ENCODE measurements at places on chromosomes 1 and 21.

GRCh38 chr1:223492044-223492443 is 98.8 kb downstream of the CCDC185 start:
- DNase-seq: no peak

- DNase-seq: no peak
Observed at GRCh38 chr21:42690586-42690985, 37.2 kb downstream of the PDE9A start.

- DNase-seq: no peak
Observed at GRCh38 chr1:15188130-15188524, 34.6 kb downstream of the TMEM51 start.

DNA sequence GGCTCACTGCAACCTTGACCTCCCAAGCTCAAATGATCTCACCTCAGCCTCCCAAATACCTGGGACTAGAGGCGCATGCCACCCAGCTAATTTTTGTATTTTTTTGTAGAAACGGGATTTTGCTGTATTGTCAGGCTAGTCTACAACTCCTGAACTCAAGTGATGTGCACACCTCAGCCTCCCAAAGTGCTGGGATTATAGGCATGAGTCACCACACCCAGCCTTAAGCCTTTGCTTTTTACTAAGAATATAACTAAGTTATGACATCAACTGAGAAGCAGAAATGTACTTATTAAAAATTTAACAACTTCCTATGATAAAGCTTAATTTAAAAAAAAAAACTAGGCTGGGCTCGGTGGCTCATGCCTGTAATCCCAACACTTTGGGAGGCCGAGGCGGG is 8.9 kb upstream of the LSS start:
- DNase-seq: no peak

DNA sequence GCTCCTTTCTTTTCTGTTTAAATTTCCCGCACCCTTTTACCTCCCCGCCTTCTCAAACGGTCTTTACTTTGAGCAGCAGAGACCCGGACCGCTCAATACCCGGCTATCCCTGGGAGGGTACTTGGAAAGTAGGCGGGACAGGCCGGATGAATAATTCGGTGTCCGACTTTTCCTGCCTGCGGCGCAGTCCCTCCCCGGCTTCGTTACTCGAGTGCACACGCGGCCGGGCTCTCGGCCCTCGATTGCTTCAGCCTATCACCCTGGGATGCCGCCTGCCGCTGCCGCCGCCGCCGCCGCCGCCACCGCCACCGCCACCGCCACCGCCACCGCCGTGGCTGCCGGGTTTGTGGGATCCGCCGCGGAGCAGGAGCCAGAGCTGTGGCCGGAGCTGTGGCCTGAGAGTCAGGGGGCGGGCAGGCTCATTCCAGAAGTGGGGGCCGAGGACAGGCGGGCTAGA is 382 bp upstream of the RASAL2 start:
- DNase-seq: peak; percentile 95

- DNase-seq: no peak
Observed at GRCh38 chr1:51071291-51072042, 30.6 kb upstream of the C1orf185 start.

- no peak for DNase-seq
Observed at GRCh38 chr1:94654031-94654430, 112.5 kb upstream of the F3 start.

DNA sequence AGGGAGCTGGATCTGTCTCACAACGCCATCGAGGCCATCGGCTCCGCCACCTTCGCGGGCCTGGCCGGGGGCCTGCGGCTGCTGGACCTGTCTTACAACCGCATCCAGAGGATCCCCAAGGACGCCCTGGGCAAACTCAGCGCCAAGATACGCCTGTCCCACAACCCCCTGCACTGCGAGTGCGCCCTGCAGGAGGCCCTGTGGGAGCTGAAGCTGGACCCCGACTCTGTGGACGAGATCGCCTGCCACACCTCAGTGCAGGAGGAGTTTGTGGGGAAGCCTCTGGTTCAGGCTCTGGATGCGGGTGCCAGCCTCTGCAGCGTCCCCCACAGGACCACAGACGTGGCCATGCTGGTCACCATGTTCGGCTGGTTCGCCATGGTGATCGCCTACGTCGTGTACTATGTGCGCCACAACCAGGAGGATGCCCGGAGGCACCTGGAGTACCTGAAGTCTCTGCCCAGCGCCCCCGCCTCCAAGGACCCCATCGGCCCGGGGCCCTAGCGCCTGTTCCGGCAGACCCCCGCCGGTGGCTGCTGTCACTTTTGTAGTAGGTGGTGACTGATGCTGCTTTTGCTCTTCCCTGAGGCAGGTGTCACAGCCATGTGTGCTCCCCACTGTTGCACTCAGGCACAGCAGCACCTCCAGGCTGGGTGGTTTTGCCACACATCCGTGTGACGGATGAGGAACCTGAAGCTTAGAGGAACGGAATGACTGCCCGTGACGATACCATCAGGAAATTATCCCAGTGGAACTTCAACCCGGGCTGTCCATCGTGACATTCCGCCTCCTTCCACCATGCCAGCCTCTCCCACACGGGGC is 1.8 kb downstream of the LRRC3 start:
- DNase-seq: no peak

DNA sequence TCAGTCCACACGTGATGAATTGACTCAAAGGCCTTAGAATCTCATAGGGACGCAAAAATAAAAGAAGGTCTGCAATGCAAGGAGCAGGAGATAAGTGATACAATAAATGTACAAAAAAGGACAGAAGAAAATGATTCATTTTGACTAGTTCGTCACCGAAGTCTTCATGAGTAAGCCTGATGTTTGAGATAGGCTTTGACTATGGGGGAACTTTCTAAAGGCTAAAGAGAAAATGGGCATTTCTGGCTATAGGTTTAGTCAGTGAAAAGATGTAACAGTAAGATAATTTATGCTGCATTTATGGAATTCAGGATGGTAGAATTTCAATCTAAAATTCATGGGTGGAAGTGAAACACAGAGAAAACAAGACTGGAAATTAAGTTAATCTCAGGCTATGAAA is 163.0 kb downstream of the ADGRL4 start:
- no peak for DNase-seq

DNA sequence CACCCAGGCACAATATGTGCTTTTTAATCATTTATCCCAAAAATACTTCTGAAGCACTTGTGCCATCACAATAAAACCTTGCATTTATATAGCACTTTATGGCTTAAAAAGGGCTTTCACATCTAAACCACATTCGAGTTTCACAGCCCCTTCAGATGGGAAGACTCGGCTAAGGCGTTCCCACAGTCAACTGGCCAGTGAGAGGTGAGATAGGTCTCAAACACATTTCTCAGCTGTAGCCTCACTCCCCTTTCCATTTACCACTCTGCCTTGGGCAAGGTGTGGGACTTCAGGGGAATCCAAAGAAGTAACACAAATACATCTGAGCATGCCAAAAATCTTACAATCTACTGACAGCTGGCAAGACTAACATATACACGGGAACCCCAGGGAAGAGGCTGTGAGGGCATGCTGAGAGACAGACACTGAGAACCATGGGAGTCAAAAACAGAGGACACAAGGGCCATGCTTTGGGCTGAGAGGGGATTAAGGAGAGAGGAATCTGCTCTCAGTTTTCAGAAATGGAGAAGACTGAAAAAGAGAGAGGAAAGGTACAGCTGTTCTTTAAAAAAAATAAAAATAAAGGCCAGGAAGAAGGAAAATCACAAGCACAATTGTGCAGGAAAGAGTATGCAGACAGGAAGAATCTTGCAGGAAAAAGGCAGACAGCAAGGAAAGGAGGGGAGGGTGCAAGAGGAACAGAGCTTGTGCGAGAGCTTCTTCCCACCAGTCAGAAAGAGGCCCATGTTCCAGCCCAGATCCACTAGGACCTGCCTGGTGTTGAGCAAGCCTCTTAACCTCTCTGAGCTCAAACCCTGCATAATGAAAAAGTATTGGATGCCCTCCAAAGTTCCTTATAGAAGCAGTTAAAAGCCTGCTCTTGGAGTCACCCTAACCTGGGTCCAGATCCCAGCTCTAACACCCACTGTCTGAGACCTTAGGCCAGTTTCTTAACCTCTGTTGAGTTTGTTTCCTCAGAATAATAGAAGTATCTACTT is 73.5 kb downstream of the JAK1 start:
- peak; percentile 33 for DNase-seq

DNA sequence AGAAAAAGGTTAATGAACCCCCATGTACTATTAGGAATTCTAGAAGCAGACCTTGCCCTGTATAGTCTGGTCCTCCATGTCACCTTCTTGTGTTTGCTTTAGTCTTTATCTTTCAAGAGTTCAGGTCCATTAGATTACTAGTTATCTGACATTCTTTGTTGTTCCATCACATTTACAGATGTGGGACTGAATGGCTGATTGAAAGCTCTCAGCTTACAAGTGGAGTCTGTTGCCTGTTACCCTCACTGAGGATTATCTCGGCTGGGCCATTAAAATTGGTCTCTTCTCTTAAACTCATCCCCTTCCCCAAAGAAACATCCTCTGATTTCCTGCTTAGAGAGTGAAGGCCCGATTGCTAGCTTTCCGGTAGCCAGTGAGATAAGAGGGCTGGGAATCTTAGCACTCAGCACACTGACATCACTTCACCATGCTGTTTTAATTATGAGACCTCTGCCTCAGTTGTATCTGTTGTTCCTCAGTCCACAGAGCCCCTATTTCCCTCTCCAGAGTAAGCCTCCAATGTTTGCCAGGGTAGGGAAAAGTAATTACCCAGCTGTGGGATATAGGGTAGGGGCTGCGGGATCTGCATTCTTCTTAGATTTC is 76.8 kb downstream of the LPGAT1 start:
- no peak for DNase-seq

- DNase-seq: no peak
Observed at GRCh38 chr1:2436876-2437275, 24.5 kb upstream of the PEX10 start.

- DNase-seq: no peak
Observed at GRCh38 chr1:51282605-51283004, 46.5 kb downstream of the RNF11 start.

GRCh38 chr1:231971397-231972110 is 345.0 kb downstream of the DISC1 start:
- DNase-seq: no peak

DNA sequence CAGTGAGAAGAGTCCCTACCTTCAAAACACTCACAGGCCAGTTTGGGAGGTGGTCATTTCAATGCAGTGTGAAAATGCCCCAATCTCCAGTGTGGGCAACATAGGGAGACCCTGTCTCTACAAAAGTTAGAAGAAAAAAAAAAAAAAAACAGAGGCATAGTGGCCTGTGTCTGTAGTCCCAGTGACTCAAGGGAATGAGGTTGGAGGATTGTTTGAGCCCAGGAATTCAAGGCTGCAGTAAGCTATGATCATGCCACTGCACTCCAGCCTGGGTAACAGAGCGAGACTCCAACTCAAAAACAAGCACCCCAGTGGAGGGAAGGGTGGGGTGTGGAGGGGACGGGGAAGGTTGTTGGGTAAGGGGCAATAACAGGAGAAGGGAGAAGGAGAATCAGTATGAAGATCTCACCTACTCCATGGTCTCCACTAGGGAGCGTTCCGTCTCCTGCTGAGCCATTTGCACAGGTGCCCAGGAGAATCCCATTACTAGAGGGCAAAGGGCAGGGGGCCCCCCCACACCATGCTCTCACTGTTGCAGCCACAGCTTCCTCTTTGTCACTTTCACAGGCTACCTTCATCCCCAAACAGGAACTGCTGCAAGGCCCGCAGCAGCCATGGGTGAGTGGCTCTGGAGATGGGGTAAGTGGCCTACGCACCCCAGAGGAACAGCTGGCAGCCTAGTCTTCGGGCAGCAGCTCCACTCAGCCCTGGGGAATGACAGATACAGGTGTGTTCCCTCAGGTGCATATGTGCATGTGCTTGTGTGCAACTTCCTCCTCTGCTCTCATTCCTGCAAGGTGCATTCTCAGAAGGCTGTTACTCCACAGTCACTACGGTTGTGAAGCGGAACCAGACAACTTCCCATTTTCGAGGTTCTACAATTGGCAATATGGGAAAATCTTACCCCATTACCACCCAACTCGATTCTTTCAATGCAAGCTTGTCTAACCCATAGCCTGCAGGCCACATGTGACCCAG is 87.9 kb upstream of the LYST start:
- DNase-seq: peak; percentile 75

GRCh38 chr1:244813327-244813726 is 22.1 kb upstream of the COX20 start:
- DNase-seq: no peak

DNA sequence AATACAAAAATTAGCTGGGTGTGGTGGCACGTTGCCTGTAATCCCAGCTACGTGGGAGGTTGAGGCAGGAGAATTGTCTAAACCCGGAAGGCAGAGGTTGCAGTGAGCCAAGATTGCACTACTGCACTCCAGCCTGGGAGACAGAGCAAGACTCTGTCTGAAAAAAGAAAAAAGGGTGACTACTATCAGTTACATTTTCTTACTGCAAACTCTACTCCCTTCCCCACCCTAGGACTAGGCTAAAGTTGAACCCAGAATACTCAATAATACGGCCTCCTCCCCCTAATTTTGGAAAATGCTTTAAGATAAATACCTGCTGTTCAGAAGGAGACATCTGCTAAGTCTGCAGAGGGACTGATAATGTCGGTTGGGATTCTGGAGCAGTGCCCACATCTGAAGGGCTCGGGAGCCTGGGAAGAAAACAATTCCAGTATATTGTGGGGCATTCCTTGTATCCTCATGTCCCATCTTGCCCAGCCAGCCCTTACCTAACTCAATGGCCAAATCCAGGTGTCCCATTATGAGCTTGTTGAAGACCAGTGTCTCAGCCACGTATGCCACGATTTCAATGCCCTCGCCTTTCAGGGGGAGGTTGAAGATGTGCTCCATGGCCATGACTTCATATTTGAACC is 89.7 kb downstream of the ADCY10 start:
- no peak for DNase-seq

DNA sequence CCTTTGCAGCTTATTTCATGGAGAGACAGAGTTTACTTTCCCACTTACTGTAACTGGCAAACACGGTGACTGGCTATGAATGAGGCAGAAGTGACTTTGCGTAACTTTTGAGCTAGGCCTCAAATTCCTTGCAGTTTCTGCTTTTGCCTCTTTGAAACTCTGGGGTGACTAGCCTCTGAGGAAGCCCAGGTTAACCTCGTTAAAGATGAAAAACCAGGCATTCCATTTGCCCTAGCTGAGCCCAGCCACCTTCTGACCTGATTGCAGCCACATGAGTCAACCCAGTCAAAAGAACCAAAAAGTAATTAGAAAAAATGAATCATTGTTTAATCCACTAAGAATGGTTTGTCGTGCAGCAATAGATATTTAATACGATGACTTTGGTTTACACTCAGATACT is 20.4 kb downstream of the PRMT6 start:
- no peak for DNase-seq

GRCh38 chr21:39874759-39875158 is 7.5 kb downstream of the PCP4 start:
- DNase-seq: no peak

- no peak for DNase-seq
Observed at GRCh38 chr1:186424539-186424938, 36.4 kb downstream of the PDC start.

DNA sequence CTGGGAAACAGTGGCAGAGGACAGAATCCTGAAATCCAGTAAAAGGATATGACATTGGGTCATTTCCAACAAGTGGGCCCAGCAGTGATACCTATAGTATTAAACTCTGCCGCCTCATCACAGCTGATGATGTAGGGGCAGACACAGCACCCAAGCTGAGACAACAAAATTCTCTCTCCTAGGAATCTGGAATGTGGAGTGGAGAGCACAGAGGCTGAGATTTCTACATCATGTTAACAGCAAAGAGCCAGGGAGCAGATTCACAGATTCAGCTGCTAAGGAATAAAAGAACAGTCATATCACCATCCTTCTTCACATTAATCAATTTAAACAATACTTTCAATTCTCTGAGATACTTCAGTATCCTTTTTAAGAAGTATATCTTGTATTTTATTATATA is 61.9 kb downstream of the CRP start:
- DNase-seq: no peak

- no peak for DNase-seq
Observed at GRCh38 chr1:179816196-179816960, 61.2 kb downstream of the TOR1AIP2 start.

Data from GM20000 (cell line).